ENCODE measurements at places on chromosomes 5 and 9.

DNA sequence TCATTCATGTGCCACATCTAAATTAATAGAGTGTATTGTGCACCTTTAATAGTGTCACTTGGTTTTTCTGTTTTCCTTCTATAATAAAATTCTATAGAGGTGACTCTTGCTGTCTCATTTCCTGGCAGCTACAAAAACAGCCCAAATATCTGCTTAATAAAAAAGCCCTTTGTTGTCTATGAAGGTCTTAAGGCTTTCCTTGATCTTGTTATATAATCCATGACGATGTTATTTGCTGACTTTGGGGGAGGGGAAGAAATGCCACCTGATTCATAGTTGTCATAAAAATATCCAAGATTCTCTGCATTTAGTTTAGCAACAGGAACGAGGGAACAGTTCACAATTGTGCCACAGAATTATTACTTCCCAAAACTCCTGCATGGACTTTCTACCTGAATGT, 31.3 kb downstream of the CPEB4 start:
- no peak for DNase-seq

- DNase-seq, result no peak
Observed at GRCh38 chr9:134349936-134350335, 23.7 kb downstream of the RXRA start.

GRCh38 chr5:92836855-92837755, 743.9 kb downstream of the NR2F1-AS1 start:
- DNase-seq, result peak; percentile 39

- peak; percentile 76 for DNase-seq
Observed at GRCh38 chr5:87120518-87121303, 147.0 kb upstream of the RASA1 start.

- peak; percentile 0 for DNase-seq
Observed at GRCh38 chr5:129506086-129506485, 46.0 kb downstream of the ADAMTS19 start.

DNA sequence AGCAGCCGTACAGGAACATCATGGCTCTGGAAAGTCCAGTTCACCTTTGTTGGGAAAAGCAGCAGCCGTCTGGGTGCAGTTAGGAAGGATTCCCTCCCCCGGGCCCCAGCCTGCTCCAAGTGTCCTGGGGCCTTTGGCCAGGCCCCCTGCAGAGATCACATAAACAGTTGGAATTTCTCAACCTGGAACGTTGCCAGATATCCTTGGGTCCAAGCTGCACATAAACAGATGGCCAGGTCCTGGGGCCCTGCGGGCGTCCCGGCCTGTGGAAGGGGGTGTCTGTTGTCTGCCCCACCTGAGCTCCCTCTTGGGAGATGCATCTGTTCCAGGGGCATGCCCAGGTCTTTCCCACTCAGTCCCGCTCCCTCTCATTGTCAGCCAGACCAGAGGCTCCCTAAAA, 92.7 kb downstream of the COL5A1 start:
- peak; percentile 71 for DNase-seq

DNA sequence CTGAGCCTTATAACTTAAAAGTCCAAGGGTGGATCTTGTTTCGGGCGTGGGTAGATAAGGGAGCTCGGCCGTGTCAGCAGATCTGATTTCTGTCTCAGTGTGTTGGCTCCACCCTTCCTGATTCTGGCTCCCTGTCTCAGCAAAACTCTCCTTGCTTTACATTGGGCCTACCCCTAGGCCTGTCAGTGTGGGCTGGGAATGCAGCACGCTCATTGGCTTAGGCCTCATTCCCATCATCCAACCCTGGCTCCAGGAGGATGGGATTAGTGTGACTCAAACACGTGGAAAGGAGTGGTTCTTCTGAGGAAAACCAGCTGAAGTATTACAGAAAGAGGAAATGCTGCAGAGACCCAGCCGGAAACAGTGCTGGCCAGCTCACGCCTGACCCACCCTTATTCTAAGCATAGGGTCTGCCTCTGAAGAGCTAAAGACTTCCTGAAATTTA, 59.9 kb downstream of the ZFAND5 start:
- no peak for DNase-seq

DNA sequence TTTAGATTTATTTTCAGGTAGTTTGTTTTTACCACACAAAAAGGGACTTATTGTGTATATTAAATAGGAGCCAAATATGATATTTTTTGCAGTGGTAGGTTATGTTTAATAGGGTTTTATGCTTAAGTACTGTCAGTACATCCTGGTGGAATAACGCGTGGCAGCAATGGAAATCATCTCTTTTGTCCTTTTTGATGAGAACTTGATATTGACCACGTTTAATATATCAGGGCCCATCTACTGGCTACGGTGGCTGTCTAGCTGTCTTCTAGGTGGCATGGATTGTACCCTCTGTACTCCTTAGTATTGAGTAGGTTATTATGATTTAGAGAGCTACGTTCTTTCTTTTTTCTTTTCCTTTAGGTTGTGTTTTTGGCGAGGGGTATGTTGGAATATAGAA, 2.6 kb downstream of the BASP1 start:
- no peak for DNase-seq
